Activated T-cell treated with anti-CD3 and anti-CD28 coated beads, Interleukin-2, amount 50 U/mL, for 72 hours (primary cell): ENCODE measurements at places on chromosomes 7 and 10. TPM values are rescaled to one million over a fixed set of nuclear protein-coding genes. Genes with fewer than 3 reads are reported as not detected.

MBL2 gene
- not detected for total RNA-seq

VWDE gene
- 2.7 TPM for total RNA-seq

PARP12 gene
- 71.5 TPM for total RNA-seq

SEMA3D gene
- total RNA-seq: 0.24 TPM

CFAP69 gene
- total RNA-seq: 1.1 TPM

GHRHR gene
- total RNA-seq: not detected

UPK3BL2 gene
- total RNA-seq: 24.8 TPM

PRSS37 gene
- not detected for total RNA-seq

CYP3A7 gene
- not detected for total RNA-seq

CTNNA3 gene
- 0.25 TPM for total RNA-seq

FOXI2 gene
- not detected for total RNA-seq

TAS2R5 gene
- 1.3 TPM for total RNA-seq

ANKRD16 gene
- 5.8 TPM for total RNA-seq

ZNF138 gene
- total RNA-seq: 17.7 TPM

SH2D4B gene
- 0.46 TPM for total RNA-seq

PRPS1L1 gene
- total RNA-seq: not detected

CCAR1 gene
- total RNA-seq: 121 TPM

PLAC9 gene
- not detected for total RNA-seq

SPDYE16 gene
- total RNA-seq: not detected

GRID1 gene
- total RNA-seq: not detected

GOLGA7B gene
- total RNA-seq: 0.83 TPM

ZPBP gene
- total RNA-seq: not detected

UCMA gene
- total RNA-seq: not detected

NPSR1 gene
- total RNA-seq: not detected

NKX1-2 gene
- total RNA-seq: not detected

CDK1 gene
- total RNA-seq: 130 TPM

BAZ1B gene
- 105 TPM for total RNA-seq

AKR1C8 gene
- not detected for total RNA-seq

TRUB1 gene
- total RNA-seq: 13.1 TPM

RGR gene
- not detected for total RNA-seq

GNAT3 gene
- not detected for total RNA-seq

BAMBI gene
- 0.32 TPM for total RNA-seq

FAM24B gene
- total RNA-seq: 38.1 TPM

CALML5 gene
- total RNA-seq: not detected

PLEKHS1 gene
- not detected for total RNA-seq

TM9SF3 gene
- total RNA-seq: 76.7 TPM

CRYGN gene
- total RNA-seq: 0.35 TPM

ZNF117 gene
- total RNA-seq: 6.9 TPM

LRIT1 gene
- total RNA-seq: not detected

TRIM50 gene
- total RNA-seq: not detected

MYH16 gene
- not detected for total RNA-seq

POLR2J2 gene
- 11.4 TPM for total RNA-seq
